ENCODE measurements at places on chromosomes 5 and 9.

DNA sequence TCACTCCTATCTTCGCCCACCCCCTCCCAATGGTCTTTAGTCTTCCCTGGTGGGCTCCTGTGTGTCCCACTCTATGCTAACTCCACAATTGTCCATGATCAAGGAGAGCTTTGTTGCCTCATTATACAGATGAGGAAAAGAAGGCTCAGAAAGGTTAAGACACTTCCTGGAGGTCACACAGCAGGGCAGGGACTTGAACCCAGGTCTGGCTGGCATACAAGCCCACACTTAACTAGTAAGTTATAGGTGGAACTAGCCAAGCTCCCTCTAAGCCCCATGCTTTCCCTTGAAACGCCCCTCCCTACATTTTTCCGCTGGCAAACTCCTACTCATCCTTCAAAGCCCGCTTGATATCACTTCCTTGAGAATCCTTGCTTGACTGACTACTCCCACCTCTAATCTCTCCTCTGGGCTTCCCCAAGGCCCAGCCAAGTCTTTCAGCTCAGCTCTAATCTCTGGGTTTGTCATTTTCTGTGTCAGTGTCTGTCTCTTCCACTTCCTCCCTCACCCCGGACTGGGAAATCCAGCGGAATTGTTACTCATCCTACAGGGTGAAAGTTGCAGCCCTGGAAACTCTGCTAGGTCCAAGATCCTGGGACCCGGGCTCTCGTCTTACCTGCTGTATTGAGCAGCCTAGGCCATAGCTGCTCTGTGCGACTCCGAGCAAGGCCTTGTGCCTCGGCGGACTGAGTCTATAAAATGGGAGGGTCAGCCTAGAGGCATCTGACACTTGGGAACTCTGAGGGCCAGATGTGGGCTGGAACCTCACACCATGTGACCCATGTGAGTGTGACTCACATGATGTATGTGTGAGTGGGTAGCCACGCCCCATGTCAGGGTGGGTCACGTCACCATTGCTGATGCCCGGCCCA, 144.5 kb downstream of the GAPVD1 start:
- no peak for DNase-seq

DNA sequence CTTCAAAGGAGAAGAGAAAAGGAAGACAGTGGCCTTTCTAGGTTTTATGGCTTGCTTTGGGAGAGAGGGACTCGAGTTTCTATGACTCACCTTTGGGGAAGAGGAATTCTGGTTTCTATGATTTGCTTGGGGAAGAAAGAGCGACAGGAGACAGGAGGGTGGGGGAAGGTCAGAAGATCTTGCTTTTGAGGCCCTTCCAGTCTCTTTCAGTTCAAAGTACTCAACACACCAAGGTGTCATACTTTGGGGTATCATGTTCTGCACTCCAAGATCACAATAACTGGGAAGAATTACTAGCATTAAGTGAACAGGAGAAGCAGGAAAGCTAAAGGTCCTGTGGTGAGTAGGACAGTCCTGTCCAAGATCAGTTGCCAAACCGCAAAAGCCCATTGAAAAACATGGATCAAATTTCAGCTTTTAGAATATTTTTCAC, 324.5 kb downstream of the ARHGEF28 start:
- DNase-seq = no peak

- DNase-seq = no peak
These were observed 228.8 kb upstream of the PIK3R1 start for GRCh38 chr5:67986761-67987160.

GRCh38 chr9:27586304-27586703, 13.0 kb upstream of the C9orf72 start:
- no peak for DNase-seq

DNA sequence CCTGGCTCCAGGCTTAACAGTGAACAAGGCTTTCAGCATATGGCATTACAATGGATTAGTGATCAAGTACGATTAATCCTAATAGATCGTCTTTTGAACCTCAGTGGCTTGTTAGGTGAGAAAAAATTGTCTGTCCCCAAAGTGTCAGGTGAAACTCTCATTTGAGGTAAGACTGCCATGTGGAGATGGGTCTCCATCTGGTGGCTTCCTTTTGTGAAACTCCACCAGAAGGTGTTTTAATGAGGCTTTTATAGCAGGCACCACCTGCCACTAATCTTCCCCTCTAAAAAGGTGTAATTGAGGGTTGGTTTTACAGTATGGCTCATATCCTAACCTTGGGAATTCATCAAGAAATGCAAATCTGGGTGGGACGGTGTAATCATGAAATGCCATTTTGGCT, 471.1 kb upstream of the MPDZ start:
- DNase-seq = no peak

DNA sequence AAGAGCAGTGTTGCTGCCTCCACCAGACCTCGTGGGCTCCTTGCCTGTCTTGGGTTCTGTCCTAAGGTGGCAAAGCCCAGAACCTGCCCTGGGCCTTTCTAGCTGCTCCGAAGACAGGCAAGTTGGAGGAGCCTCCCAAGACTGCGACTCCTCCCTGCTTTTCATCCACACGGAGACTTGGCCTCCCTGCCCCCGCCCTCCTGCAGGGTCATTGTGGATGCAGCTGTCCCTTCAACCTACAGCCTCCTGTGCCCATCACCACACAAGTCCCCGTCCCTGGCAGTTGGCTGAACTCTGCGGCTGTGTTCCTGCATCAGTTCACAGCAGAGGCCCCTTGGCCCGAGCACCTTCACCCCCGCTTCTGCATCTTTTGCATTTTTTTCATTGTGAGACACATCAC, 59.2 kb downstream of the WNK2 start:
- no peak for DNase-seq

DNA sequence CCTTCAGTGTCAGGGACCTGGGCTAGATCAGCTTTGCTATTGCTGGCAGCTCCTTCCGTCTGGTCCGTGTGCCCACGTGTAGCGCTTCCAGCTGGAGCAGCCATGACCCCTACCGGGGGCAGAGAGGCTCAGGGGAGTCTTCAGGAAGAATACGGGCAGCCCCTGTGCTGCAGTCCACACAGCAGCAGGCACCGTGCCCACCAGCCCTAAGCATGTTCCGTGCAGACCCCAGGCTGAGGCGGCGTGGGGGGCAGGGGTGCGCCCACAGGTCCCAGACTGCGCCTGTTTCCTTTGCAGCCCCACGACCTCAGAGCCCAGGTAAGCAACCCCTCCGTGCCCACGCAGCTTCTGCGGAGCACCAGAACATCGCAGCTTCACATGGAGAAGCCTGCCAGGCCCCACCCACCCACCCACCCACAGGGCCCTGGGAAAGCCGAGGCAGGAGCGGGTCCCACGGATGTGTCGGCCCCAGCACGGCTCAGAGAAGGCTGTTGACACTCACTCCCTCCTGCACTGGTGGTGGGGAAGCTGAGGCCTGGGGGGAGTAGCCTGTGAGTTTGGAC, 83.1 kb downstream of the KCNT1 start:
- no peak for DNase-seq

- DNase-seq = no peak
These were observed 41.4 kb upstream of the RUSC2 start for GRCh38 chr9:35448496-35448895.

All from HS-27A (cell line).